Activated T-helper 1 cell treated with anti-CD3 and anti-CD28 coated beads, Interleukin-12 subunit alpha, Interleukin-12 subunit beta, Interleukin-2, Interleukin-4 antibody, amounts not matched to agents 30 ng/mL and 10 ng/mL and 1 ng/mL, durations not matched to agents 14 hours and 24 hours and 36 hours (primary cell): ENCODE measurements at places on chromosomes 4 and X.

GRCh38 chr4:145730026-145730425 lies 50.1 kb downstream of the C4orf51 start:
- DNase-seq: no peak

DNA sequence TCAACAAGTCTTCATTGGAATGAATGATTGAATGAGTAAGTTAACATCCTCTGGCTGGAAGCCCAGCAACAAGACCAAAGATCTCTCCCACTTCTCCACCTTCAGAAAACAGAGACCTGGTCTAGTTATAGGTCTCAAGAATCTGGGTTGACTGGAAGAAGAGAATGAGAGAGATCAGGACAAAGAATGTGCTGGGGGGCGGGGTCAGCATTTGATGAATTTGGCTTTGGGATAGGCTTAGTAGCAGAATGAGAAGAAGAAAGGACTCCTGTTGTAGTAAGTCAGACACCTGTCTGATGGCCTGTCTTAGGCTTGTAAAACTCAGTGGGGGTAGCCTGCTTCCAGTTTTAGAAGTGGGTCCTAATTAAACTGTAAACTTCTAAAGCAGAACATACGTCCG lies 51.0 kb downstream of the TRIM2 start:
- no peak for DNase-seq

- DNase-seq: no peak
Measured at GRCh38 chr4:148341980-148342800, 100.0 kb downstream of the NR3C2 start.

GRCh38 chr4:177125656-177126055 lies 184.0 kb upstream of the NEIL3 start:
- DNase-seq: no peak

GRCh38 chr4:152148057-152148456 lies 387.2 kb upstream of the GATB start:
- DNase-seq: no peak

DNA sequence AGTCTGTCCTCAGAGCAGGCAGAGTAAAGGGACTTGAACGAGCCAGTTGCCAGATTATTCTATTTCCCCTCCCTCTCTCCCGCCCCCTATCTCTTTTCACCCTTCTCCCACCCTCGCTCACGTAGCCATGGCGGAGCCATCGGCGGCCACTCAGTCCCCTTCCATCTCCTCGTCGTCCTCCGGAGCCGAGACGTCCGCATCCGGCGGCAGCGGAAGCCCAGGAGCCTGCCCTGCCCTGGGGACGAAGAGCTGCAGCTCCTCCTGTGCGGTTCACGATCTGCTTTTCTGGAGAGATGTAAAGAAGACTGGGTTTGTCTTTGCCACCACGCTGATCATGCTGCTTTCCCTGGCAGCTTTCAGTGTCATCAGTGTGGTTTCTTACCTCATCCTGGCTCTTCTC lies 106.2 kb upstream of the SMAD1 start:
- no peak for DNase-seq

DNA sequence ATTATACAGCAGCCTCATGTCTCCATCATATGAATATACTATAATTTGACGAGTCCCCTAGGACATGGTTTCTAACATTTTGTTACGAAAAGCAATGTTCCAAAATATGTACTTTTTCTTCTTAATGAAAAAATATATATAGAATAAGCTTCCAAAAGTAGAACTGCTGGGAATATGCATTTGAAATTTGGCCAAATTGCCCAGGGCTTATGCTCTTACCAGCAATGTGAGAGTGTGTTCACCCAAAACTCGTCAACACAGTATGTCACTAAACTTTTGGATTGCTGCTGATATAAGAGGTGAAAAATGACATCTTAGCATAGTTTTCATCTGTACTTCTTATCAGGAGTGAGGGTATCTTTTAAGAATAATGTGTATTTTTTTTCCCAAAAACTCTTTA lies 64.6 kb upstream of the STIM2 start:
- DNase-seq: no peak

DNA sequence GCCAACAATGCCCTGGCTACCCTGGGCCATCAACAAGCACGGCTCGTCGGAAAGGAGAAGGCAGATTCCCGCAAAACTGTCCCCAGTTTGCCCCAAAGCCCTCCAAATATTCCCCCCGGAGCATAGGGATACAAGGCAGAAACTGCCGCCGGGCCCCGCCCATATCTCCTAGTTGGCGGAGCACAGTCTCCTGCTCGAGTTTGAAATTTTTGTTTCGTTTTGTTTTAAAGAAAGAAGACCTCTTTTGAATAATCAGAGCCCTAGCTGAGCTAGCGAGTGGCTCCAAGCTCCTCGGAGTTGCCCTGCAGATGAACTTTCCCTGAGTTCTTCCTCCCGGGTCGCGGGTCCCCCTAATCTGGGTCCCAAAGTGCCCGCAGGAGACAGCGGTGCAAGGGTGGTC lies 138.1 kb upstream of the ZIC3 start:
- no peak for DNase-seq

GRCh38 chr4:129342819-129343408 lies 247.0 kb downstream of the C4orf33 start:
- DNase-seq: no peak

- DNase-seq: no peak
Measured at GRCh38 chrX:122055460-122055859, 1008.0 kb downstream of the GLUD2 start.
